ENCODE measurements at places on chromosomes 5 and 9. TPM values are rescaled to one million over a fixed set of nuclear protein-coding genes. Genes with fewer than 3 reads are reported as not detected.

The IL4 gene
- not detected for total RNA-seq

The OR1Q1 gene
- total RNA-seq: not detected

The CTNND2 gene
- total RNA-seq: not detected

The UNC13B gene
- total RNA-seq: 15.4 TPM

The ADAMTS16 gene
- 0.34 TPM for total RNA-seq

The SLCO6A1 gene
- not detected for total RNA-seq

The HRCT1 gene
- total RNA-seq: 10.1 TPM

The CD274 gene
- total RNA-seq: 0.90 TPM

The ANKRD34B gene
- not detected for total RNA-seq

The INSL4 gene
- not detected for total RNA-seq

The DEPDC1B gene
- total RNA-seq: not detected

The ZNF618 gene
- total RNA-seq: 6.9 TPM

The LHX3 gene
- not detected for total RNA-seq

The FAM221B gene
- not detected for total RNA-seq

The OR1L4 gene
- not detected for total RNA-seq

DNA sequence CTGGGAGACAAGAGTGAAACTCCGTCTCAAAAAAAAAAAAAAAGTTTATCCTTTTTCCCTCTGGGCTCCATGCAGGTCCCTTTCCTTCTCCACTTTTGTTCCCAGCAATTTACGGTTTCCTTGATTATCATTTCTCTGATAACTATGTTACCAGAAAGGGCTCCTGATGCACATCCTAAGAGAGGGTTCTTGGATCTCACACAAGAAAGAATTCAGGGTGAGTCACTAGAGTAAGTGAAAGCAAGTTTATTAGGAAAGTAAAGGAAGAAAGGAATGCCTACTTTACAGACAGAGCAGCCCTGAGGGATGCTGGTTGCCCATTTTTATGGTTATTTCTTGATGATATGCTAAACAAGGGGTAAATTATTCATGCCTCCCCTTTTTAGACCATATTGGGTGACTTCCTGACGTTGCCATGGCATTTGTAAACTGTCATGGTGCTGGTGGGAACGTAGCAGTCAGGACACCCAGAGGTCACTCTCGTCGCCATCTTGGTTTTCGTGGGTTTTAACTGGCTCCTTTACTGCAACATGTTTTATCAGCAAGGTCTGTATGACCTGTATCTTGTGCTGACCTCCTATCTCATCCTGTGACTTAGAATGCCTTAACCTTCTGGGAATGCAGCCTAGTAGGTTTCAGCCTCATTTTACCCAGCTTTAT lies 13.5 kb upstream of the MELK start:
- H3K4me3 ChIP-seq: no peak overlapping the region
- DNase-seq: no peak
- H3K4me1 ChIP-seq: no peaks in the 10 kb centered on the region

- no peaks in the 10 kb centered on the region for H3K4me1 ChIP-seq
- H3K36me3 ChIP-seq: no peaks in the 10 kb centered on the region
- H3K27me3 ChIP-seq: no peaks in the 10 kb centered on the region
- H3K27ac ChIP-seq: no peak overlapping the region
- DNase-seq: no peak
- no peak overlapping the region for H3K4me3 ChIP-seq
Measured at GRCh38 chr9:118734696-118735095, 634.5 kb downstream of the BRINP1 start.

GRCh38 chr5:56900858-56901578 lies 8.4 kb upstream of the SETD9 start:
- H3K4me1 ChIP-seq: no peaks in the 10 kb centered on the region
- H3K27me3 ChIP-seq: no peaks in the 10 kb centered on the region
- no peaks in the 10 kb centered on the region for H3K36me3 ChIP-seq
- no peak overlapping the region for H3K4me3 ChIP-seq

DNA sequence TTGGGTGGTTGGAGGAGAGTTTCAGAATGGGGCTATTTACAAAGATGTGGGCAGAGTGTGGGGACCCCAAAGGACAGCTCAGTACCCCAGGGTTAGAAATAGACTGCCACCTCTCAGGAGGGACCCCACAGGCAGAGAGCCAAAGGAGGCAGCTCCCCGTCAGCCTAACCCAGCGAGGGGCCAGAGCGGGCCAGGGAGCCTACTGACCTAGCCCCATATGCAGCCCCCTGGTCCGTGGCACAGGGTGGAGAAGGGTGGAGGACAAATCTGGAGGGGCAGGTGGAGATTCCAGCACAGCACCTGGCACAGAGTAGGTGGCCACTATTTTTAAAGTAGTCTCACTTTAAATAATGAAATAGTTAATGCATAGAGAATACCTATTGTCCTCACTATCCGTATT lies 67.2 kb upstream of the ANGPTL2 start:
- H3K36me3 ChIP-seq: no peaks in the 10 kb centered on the region
- peak overlapping the region; percentile 99 for H3K27ac ChIP-seq
- H3K27me3 ChIP-seq: no peaks in the 10 kb centered on the region
- H3K4me1 ChIP-seq: peaks cover 9% of the 10 kb centered on the region
- H3K4me3 ChIP-seq: no peak overlapping the region
- no peak for DNase-seq

DNA sequence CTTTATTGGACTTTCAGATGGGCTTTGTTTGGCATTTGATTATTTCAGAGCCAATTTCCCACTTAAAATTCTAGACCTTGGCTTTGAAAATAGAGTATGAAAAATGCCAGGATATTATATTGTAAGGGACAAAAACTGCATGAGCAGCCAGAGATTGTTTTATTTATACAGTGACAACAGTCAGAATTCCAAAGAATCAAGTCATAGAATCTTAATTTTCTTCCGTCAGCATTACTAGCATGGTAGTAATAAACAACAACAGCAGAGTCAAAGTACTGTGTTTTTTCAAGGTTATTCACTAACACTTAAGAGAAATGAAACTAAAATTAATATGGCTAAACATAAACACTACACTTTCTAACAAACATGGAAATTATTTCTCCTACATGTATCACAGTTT lies 52.2 kb downstream of the MLLT3 start:
- H3K4me3 ChIP-seq: no peak overlapping the region
- H3K4me1 ChIP-seq: peaks cover 6% of the 10 kb centered on the region
- H3K36me3 ChIP-seq: no peaks in the 10 kb centered on the region
- no peak for DNase-seq
- H3K27me3 ChIP-seq: no peaks in the 10 kb centered on the region

DNA sequence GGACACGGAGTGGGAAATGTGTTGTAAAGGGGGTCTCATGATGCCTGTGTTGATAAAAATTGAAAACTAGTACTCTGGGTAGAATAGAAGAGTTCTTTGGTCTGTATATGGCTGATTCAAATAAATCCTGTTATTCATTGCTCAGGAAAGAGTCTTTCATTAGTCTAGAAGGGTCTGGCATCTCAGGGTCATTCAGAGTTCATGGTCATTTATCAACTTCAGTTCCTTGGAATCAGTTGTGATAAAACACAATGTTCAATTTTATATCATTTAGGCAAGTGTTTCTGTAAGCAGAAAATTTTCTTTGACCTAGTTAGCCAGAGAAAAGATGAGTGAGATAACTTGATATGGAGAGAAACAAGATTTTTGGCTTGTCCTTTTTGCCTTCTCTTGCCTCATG lies 36.3 kb downstream of the SPATA31D1 start:
- H3K36me3 ChIP-seq: no peaks in the 10 kb centered on the region
- no peak for DNase-seq
- H3K4me1 ChIP-seq: no peaks in the 10 kb centered on the region
- H3K4me3 ChIP-seq: no peak overlapping the region

DNA sequence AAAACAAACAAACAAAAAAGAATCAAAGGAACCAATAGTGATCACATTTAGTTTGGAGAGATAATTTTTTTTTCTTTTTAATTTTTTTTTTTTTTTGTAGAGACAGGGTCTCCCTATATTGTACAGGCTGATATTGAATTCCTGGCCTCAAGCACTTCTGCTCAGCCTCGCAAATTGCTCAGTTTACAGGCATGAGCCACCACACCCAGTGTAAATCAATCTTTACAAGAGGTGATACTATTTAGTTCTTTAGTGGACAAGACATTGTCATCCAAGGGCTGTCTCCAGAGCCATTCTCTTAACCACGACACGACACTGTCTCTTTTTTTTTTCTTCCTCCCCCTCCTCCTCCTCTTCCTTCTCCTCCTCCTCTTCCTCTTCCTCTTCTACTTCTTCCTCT lies 29.6 kb downstream of the ERAP2 start:
- no peaks in the 10 kb centered on the region for H3K4me1 ChIP-seq
- no peaks in the 10 kb centered on the region for H3K27me3 ChIP-seq
- H3K27ac ChIP-seq: no peak overlapping the region
- no peaks in the 10 kb centered on the region for H3K36me3 ChIP-seq

DNA sequence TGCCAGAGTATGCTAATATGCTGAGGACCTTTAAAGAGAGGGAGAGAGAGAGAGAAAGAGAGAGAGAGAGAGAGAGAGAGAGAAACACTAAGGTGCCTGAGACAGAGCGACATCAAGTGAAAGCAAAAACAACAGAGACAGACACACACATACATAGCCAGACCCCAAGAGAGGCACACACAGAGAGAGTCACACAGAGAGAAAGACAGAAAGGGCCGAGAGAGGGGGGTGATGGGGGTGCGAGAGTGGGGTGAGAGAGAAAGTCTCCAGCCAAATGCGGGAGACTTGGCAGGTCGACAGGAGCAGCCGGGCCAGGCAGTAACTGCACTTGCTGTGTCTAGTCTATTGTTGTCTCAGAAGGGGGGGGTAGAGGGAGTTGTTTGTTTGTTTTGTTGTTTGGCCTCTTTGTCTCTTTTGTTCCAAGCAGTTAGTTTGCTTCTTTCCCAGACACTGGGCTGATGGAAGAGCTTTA lies 30.1 kb upstream of the NFIB start:
- no peak overlapping the region for H3K4me3 ChIP-seq
- H3K27me3 ChIP-seq: peaks cover 20% of the 10 kb centered on the region
- no peaks in the 10 kb centered on the region for H3K4me1 ChIP-seq
- no peak for DNase-seq
- H3K27ac ChIP-seq: peak overlapping the region; percentile 58
- H3K36me3 ChIP-seq: no peaks in the 10 kb centered on the region

- H3K4me1 ChIP-seq: no peaks in the 10 kb centered on the region
- no peaks in the 10 kb centered on the region for H3K36me3 ChIP-seq
- DNase-seq: no peak
- H3K4me3 ChIP-seq: peak overlapping the region; percentile 72
- H3K27ac ChIP-seq: peak overlapping the region; percentile 12
Measured at GRCh38 chr5:141651728-141652105, 499 bp upstream of the FCHSD1 start.

GRCh38 chr9:107542411-107543157 lies 53.0 kb upstream of the KLF4 start:
- H3K36me3 ChIP-seq: no peaks in the 10 kb centered on the region
- H3K27ac ChIP-seq: no peak overlapping the region
- H3K27me3 ChIP-seq: no peaks in the 10 kb centered on the region
- DNase-seq: no peak

DNA sequence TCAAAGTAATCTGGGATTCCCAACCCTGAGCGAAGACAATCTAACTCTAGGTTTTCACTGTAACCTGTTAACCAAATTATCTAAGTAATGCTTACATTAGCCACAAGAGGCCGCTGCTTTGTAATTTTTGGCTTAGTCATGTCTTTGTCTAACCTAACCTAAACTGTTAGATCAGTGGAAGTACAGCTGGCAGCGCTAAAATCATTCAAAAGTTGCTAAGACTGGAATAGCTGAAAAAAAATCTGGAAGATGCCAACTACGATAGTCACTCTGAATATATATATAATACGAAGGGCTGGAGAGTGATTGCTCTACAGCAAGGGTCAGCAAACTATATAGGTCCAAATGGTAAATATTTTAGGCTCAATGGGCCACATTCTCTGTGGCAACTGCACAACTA lies 60.2 kb downstream of the FBXO38 start:
- no peaks in the 10 kb centered on the region for H3K27me3 ChIP-seq
- no peak overlapping the region for H3K4me3 ChIP-seq
- H3K36me3 ChIP-seq: no peaks in the 10 kb centered on the region
- H3K4me1 ChIP-seq: no peaks in the 10 kb centered on the region
- no peak overlapping the region for H3K27ac ChIP-seq

DNA sequence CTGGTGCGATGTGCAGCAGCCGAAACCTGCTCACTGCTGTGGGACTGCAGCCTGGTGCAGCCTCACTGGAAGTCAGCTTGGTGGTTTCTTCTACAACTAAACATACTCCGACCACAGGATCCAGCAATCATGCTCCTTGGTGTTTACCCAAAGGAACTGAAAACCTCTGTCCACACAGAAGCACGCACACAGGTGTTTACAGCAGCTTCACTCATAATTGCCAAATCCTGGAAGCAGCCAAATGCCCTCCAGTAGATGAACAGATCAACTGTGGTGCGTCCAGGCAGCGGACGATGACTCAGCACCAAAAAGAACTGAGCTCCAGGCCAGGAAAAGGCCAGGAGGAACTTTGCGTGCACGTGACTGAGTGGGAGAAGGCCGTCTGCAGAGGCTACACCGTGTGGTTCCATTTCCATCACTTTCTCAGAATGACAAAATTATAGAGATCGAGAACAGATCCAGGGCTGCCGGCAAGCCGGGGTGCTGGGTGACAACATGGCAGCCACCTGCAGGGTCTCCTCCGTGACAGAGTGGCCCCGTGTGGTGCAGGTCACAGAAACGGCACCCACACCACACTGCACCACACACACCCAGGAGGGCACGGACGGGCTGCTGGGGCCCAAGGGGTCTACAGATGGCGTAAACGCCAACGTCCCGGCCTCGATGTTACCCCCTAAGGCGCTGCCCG lies 23.1 kb upstream of the NSMF start:
- H3K4me1 ChIP-seq: no peaks in the 10 kb centered on the region
- peak overlapping the region; percentile 57 for H3K27ac ChIP-seq
- no peaks in the 10 kb centered on the region for H3K27me3 ChIP-seq
- no peaks in the 10 kb centered on the region for H3K36me3 ChIP-seq

- no peak for DNase-seq
- H3K4me1 ChIP-seq: peaks cover 5% of the 10 kb centered on the region
- no peak overlapping the region for H3K27ac ChIP-seq
- no peaks in the 10 kb centered on the region for H3K36me3 ChIP-seq
- H3K27me3 ChIP-seq: no peaks in the 10 kb centered on the region
Measured at GRCh38 chr9:132937463-132937901, 6.9 kb downstream of the TSC1 start.

GRCh38 chr9:84600739-84601138 lies 68.8 kb upstream of the NTRK2 start:
- no peaks in the 10 kb centered on the region for H3K4me1 ChIP-seq
- H3K4me3 ChIP-seq: no peak overlapping the region
- no peak overlapping the region for H3K27ac ChIP-seq
- no peaks in the 10 kb centered on the region for H3K27me3 ChIP-seq
- no peaks in the 10 kb centered on the region for H3K36me3 ChIP-seq

- H3K27ac ChIP-seq: no peak overlapping the region
- H3K27me3 ChIP-seq: no peaks in the 10 kb centered on the region
- H3K4me1 ChIP-seq: no peaks in the 10 kb centered on the region
Measured at GRCh38 chr5:154999865-155000264, 13.7 kb upstream of the KIF4B start.

GRCh38 chr5:132228241-132229035 lies 785 bp upstream of the P4HA2 start:
- no peaks in the 10 kb centered on the region for H3K27me3 ChIP-seq
- no peaks in the 10 kb centered on the region for H3K36me3 ChIP-seq
- H3K4me3 ChIP-seq: peak overlapping the region; percentile 71

- H3K27ac ChIP-seq: peak overlapping the region; percentile 69
- H3K4me1 ChIP-seq: peaks cover 11% of the 10 kb centered on the region
- no peaks in the 10 kb centered on the region for H3K36me3 ChIP-seq
- no peaks in the 10 kb centered on the region for H3K27me3 ChIP-seq
Measured at GRCh38 chr5:122183788-122184170, 54.4 kb downstream of the ZNF474 start.

GRCh38 chr9:124251204-124251603 lies 6.5 kb upstream of the NEK6 start:
- no peak overlapping the region for H3K4me3 ChIP-seq
- H3K4me1 ChIP-seq: no peaks in the 10 kb centered on the region
- no peak for DNase-seq
- H3K36me3 ChIP-seq: no peaks in the 10 kb centered on the region

- H3K4me3 ChIP-seq: no peak overlapping the region
- H3K27ac ChIP-seq: no peak overlapping the region
- DNase-seq: no peak
- no peaks in the 10 kb centered on the region for H3K27me3 ChIP-seq
- no peaks in the 10 kb centered on the region for H3K4me1 ChIP-seq
Measured at GRCh38 chr9:3137347-3137695, 293.4 kb upstream of the PUM3 start.
